ENCODE measurements at places on chromosomes 7 and 10. TPM values are rescaled to one million over a fixed set of nuclear protein-coding genes. Genes with fewer than 3 reads are reported as not detected.

GRCh38 chr7:138890499-138891445 is 90.4 kb downstream of the KIAA1549 start:
- no peaks in the 10 kb centered on the region for H3K27me3 ChIP-seq
- peaks cover 4% of the 10 kb centered on the region for H3K4me1 ChIP-seq
- no peak overlapping the region for H3K4me3 ChIP-seq
- H3K27ac ChIP-seq, result no peak overlapping the region
- no peaks in the 10 kb centered on the region for H3K36me3 ChIP-seq

- no peak for DNase-seq
- H3K27ac ChIP-seq, result no peak overlapping the region
- no peaks in the 10 kb centered on the region for H3K36me3 ChIP-seq
- no peak overlapping the region for H3K4me3 ChIP-seq
These were observed 132.9 kb upstream of the FAM3C start for GRCh38 chr7:121529003-121529402.

Gene KCNH2
- 8.8 TPM for total RNA-seq

- H3K36me3 ChIP-seq, result no peaks in the 10 kb centered on the region
- no peak for DNase-seq
- H3K4me3 ChIP-seq, result no peak overlapping the region
- H3K27me3 ChIP-seq, result no peaks in the 10 kb centered on the region
- no peaks in the 10 kb centered on the region for H3K4me1 ChIP-seq
These were observed 101.2 kb upstream of the MGMT start for GRCh38 chr10:129365767-129366402.

Gene SPDYE9
- total RNA-seq, result not detected

DNA sequence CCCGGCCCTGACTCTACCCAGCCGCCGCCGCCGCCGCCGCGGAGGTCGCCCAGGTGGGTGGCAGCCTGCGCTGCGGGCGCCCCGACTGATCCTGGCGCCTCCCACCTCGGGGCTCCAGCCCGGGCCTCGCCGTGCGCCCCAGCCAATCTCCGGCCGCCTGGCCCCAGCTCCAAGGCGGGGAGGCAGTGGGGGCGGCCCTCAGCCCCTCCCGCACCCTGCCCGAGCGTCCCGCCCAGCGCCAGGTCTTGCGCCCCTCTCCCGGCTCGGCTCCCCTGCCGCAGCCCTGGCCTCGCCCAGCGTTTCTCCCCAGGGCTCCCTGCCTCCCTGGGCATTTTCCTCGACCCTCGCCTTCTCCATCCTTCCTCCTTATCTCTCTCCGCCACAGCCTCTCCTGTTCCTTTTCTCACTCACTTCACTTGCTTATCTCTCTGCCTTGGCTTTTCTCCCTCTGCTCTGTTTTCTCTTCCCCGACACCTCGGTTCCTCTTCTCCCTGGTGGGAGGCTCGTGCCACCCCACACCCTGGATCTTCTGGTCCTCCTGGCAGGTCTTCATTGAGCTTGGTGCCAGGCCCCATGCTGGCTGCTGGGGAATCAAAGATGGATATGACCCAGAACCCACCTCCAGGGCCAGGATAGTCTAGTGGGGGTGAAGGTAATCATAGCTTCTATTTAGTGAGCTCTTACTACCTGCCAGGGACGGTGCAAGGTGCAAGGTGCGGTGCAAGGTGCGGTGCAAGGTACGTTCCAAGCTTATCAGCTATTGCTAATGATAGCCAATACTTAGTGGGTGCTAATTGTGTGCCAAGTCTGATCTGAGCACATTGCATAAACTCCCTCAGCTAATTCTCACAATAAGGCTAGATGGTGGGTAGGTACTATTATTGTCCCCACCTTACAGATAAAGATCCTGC is at the start of gene SFRP5:
Gene SFRP5 (minus strand): TSS at position 87 of the 911 bp plus-strand sequence. CDS start 166 bp downstream, outside the sequence.
- no peak for DNase-seq
- peaks cover 34% of the 10 kb centered on the region for H3K27me3 ChIP-seq
- no peak within 1 kb of the TSS for H3K4me3 ChIP-seq
- H3K4me1 ChIP-seq, result no peaks in the 10 kb centered on the region

Gene FAM25C
- not detected for total RNA-seq

DNA sequence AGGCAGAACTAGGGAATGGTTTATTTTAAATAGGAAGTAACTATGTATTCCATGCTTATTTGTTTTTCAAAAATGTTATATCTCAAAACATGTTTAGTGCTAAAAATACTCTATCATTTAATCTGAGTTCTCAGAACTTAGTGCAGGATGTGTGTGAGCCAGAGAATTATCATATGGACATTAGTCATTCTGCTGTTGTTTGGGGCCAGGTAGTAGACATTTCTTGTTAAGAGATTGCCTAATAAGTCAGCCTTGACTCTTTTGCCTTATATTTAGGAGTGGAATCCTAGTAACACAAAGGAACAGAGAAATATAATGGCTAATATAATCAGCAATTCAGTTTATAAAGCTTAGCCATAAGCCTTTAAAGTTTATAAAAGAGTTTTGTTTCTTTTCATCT is 149.8 kb downstream of the CCSER2 start:
- no peak overlapping the region for H3K27ac ChIP-seq
- H3K4me3 ChIP-seq, result no peak overlapping the region
- H3K36me3 ChIP-seq, result no peaks in the 10 kb centered on the region
- no peak for DNase-seq
- H3K27me3 ChIP-seq, result no peaks in the 10 kb centered on the region

- no peaks in the 10 kb centered on the region for H3K36me3 ChIP-seq
- no peak overlapping the region for H3K27ac ChIP-seq
- H3K4me1 ChIP-seq, result no peaks in the 10 kb centered on the region
These were observed 35.0 kb upstream of the LSM8 start for GRCh38 chr7:118148930-118149329.

Gene ADARB2
- 0.19 TPM for total RNA-seq

Gene OR2A12
- not detected for total RNA-seq

- H3K27me3 ChIP-seq, result no peaks in the 10 kb centered on the region
- H3K36me3 ChIP-seq, result no peaks in the 10 kb centered on the region
These were observed 931.7 kb upstream of the SORCS1 start for GRCh38 chr10:108095932-108096925.

DNA sequence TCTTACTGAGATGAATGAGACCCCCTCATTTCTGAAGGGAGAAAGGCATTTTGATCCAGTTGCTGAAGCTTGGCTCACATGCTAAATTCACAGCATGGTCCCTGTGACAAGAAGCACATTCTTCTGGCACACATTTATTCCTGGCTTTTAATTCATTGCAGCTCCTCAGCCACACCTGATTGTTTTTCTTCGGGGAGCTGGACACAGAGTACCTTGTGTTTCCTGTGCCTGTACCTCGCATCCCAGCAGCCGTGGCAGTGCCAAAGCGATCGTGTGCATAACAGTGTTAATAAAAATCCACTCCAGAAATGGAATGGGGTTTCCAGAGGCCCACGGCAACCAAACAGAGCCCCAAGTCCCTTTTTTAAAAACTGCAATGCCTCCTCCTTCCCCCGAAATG is 615.3 kb upstream of the MGMT start:
- H3K4me3 ChIP-seq, result no peak overlapping the region
- no peaks in the 10 kb centered on the region for H3K36me3 ChIP-seq
- no peak for DNase-seq
- no peak overlapping the region for H3K27ac ChIP-seq

DNA sequence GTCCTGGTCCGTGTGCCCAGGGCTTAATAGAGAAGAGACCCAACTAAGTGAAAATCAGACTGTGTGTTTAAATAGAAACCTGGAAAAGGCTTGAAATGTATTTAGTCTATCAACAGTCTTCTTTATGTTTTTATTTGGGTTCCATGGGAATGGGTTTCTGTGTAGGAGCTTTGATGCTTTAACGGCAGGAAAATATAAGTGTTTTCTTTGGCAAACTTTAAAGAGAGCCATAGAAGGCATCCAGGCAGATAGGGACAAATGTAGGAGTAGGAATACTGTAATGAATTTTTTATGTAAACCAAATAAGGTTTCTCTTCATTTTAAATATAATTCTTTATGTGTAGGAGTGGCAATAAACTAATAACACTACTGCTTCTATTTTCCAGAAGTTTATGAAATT is 989.0 kb downstream of the GATA3 start:
- H3K36me3 ChIP-seq, result no peaks in the 10 kb centered on the region
- no peak overlapping the region for H3K27ac ChIP-seq
